ENCODE measurements at places on chromosomes 13 and 19. TPM values are rescaled to one million over a fixed set of nuclear protein-coding genes. Genes with fewer than 3 reads are reported as not detected.

GRCh38 chr13:99404005-99404755, 97.0 kb upstream of the GPR183 start:
- no peak for DNase-seq

DNA sequence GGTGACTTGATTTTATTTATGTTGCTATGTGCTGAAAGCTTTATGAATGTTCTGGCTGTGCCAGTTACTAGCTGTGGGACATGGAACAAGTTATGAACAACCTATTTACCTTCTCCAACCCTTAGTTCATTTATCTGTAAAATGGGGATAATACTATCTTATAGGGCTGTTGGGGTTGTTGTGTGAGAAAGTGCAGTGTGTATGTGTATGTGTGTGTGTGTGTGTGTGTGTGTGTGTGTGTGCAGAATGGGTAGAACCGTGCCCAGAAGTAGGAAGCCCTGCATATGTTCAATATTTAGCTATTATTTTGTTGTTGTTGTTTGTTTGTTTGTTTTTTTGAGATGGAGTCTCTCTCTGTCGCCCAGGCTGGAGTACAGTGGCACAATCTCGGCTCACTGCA, 20.4 kb downstream of the ZSWIM9 start:
- DNase-seq, result no peak

DNA sequence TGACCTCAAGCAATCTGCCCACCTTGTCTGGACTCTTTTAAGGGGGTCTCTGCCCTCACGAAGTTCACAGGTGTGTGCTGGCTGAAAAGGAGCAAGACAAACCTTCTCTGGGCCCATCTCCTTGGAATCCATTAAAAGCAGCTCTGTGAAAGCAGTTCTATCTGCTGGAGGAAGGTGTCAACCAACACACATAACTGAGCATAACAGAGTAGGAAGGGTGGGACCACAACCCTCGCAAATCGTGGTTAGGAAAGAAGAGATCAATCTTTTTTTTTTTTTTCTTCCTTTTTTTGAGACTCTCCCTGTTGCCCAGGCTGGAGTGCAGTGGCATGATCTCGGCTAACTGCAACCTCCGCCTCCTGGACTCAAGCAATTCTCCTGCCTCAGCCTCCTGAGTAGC, 1.4 kb downstream of the SUGP2 start:
- no peak for DNase-seq

DNA sequence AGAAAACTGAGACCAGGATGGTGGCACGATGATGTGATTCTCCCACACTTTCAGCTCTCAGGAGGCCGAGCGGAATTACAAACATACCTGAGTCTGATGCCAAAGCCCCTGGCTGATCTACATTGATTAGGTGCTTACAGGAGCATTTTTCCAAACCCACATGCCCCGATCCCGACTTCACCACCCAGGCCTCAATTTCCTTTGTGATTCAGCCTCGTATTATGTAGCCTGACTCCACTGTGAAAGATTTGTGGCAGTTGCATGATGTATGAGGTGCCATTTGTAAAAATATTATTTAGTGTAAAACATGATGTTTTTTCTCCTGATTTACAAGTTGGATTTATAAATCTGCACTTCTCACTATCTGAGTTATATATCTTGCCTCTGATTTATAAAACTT, 118.0 kb downstream of the TSHZ3 start:
- no peak for DNase-seq

GRCh38 chr19:48413879-48414587, 20.6 kb downstream of the GRIN2D start:
- DNase-seq, result peak; percentile 46

Gene RXFP2
- total RNA-seq, result not detected

Gene PGLYRP2
- not detected for total RNA-seq

Gene CATSPERD
- not detected for total RNA-seq
